ENCODE measurements at places on chromosomes 7 and 10.

DNA sequence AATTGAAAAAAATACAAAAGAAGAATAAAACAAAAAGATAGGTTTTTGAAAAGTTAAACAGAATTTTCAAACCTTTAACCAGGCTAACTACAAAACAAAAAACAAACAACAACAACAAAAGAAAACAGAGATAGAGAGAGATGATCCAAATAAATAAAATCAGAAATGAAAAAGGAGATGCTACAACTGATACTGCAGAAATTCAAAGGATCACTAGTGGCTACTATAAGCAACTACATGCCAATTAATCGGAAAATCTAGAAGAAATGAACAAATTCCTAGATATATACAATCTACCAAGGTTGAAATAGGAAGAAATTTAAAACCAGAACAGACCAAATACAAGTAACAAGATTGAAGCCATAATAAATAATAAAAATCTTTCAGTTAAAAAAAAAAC is 326.8 kb upstream of the VSTM2A start:
- no peak for DNase-seq

GRCh38 chr7:118286131-118286530 is 61.6 kb downstream of the ANKRD7 start:
- DNase-seq: no peak

GRCh38 chr10:5570979-5571810 is 46.4 kb downstream of the CALML3 start:
- DNase-seq: no peak

- peak; percentile 8 for DNase-seq
These were observed 52.1 kb upstream of the ZNF438 start for GRCh38 chr10:31083765-31084184.

GRCh38 chr10:98038288-98038687 is 7.9 kb upstream of the CRTAC1 start:
- no peak for DNase-seq

DNA sequence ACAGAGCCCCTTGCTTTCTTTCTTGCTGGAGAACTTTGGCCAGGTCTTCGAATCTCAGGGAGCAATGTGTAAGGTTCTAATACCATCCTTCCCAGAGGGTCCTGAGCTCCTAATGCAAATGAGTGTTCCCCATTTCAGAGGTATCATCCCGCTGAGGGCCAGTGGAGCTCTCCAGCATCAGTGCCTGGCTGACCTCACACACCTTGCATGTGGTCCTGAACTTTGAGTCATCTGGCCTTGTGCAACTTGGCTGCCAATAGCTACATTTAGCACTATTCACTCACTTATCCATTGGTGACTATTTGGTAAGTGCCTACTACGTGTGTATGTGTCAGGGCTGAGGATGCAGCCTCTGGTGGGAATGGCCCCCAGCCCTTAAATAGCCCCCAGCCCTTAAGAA is 48.4 kb upstream of the HABP2 start:
- DNase-seq: no peak

DNA sequence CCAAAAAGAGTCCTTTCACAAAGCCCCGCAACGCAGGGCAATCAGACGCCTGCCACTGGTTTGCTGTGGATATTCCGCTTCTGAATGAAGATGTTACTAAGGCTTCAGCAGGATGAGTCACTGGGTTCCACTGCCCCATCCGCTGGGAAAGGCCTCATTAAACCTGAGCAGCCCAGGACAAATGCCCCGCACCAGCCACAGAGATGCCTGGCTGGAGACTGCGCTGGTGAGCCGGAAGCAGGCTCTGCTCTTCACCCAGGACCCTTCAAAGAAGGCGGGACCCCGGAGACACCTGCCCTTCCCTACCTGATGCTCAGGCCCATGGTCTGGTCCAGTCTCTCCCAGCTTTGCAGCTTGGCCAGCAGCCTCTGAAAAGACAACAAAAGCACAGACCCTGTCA is 19.8 kb downstream of the MAD1L1 start:
- DNase-seq: no peak

DNA sequence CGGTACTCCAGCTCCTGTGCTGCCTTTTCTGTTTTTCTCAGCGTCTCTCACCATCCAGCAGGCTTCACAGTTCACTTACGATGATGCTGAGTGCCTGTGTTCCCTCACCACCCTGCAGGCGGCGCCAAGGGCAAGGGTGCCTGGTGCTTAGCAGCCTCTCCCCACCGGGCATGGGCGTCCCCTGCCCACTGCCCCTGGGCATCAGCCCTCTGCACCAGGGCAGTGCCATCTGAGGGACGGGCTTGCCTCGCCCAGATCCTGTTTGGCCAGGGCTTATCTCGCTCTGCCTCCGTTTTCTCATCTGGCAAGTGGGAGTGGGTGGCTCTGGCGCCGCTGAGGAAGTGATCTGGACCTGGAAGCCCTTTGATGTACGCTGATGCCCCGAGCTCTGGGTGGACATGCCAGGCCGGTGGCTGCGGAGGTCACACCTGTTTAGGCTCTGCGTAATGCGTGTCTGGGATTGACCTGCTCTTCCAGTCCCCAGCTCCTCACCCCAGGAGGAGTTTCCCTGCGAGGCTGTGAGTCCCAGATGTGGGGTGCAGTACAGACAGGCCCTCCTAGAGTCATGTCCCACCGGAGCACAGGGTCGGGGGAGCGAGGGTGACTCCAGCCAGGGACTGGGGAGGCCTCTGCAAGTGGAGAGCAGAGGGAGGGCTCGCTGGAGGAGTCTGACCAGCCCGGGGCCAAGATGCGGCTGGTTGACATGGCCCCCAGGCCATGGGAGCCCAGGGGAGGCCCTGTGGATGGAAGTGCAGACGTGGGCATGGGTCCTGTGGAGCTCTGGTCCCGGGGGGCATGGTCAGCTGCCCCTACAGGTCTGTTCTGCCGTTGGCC is 11.8 kb downstream of the TTYH3 start:
- no peak for DNase-seq

GRCh38 chr10:74306227-74306982 is 155.4 kb downstream of the ADK start:
- DNase-seq: no peak

DNA sequence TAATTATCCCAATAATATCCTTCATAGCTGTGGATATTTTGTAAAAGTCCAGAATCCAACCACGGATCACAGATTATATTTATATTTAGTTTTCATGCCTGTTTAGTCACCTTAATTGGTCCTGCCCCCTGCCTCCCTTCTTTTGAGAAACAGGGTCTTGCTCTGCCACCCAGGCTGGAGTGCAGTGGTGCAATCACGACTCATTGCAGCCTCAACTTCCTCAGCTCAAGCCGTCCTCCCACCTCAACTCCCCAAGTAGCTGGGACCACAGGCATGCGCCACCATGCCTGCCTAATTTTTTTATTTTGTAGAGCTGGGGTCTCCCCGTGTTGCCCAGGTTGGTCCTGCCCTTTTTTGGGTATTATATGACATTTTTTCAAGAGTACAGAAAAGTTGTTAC is 129.4 kb downstream of the KAT6B start:
- no peak for DNase-seq

DNA sequence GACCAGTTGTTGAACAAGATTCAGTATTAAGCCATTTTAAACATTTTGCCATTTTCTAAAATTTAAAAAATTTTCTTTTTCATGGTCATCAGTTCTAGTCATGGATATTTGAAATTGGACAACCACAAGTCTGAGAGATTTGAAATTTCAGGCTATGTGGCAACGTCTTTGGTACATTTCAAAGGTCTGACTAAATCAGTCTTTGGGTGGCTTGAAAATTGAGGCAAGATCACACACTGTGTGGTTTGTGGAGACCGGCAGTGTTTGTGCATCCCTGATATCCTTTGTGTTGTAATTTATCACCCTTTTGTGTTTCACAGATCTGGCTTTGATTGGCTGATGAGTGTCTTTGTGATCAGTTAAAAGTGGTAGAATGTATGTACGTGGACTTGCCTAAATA is 35.7 kb downstream of the CCAR1 start:
- DNase-seq: no peak

DNA sequence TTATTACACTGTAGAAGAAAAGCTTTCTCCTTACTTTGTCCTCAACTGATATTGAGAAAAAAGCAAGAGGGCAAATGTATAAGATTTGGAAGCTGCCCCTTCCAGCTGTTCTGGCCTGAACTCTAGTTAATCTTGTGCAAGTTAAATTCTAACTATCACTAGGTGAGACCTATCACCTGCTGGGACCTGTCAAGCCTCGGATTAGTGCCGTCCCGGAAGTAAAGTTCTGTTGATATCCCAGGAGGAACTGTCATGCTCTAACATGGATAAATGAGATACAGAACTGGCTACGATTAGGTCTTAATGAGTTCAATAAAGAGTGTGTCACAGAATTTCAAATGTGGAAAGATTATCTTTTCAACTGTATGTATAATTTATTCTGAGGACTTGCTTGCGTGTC is 1.2 kb upstream of the BPGM start:
- no peak for DNase-seq

DNA sequence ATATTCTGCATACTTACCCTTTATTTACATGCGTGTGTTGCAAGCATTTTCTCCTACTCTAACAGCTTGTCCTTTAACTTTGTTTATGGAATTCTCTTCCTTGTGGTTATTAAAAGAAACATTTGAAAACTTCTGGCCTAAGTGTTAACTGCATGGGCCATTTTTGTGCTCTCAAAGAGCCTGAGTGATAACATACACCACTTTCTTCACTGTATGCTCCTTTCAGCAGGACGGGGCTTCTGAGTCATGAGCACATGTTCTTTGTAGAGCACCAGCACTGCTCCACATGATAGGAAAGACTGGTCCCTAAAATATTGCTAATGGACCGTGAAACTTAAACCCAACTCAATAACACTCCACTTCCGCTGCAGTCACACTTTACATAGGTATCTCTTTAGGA is 1093.6 kb upstream of the GHITM start:
- no peak for DNase-seq

- DNase-seq: no peak
These were observed 177.1 kb downstream of the DGKI start for GRCh38 chr7:137669706-137670105.

GRCh38 chr10:116866987-116867595 is 17.8 kb downstream of the ENO4 start:
- no peak for DNase-seq

DNA sequence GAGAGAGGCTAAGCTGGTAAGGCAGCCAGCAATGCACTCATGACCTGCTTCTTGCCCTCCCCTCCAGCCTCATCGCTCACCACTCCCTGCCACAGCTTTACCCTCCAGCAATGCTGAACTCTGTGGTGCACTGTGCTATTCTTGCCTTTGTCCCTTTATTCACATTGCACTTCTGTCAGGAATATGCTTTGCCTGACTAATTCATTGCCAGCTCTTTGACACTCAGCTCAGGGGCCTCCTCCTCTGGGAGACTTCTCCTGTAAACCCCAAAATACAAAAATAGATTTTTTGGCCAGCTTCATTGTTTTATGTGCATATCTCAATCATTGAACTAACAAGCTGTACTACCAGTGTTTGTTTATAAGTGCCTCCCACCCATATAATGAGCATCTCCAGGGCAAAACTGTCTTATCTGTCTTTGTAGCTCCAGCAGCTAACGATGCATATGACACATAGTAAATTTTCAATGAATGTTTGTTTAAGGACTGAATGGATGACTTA is 8.2 kb downstream of the CNNM1 start:
- no peak for DNase-seq

GRCh38 chr10:71554671-71555070 is 158.0 kb downstream of the CDH23 start:
- DNase-seq: no peak

- no peak for DNase-seq
These were observed 109.9 kb downstream of the ZMIZ1 start for GRCh38 chr10:79178614-79179163.

DNA sequence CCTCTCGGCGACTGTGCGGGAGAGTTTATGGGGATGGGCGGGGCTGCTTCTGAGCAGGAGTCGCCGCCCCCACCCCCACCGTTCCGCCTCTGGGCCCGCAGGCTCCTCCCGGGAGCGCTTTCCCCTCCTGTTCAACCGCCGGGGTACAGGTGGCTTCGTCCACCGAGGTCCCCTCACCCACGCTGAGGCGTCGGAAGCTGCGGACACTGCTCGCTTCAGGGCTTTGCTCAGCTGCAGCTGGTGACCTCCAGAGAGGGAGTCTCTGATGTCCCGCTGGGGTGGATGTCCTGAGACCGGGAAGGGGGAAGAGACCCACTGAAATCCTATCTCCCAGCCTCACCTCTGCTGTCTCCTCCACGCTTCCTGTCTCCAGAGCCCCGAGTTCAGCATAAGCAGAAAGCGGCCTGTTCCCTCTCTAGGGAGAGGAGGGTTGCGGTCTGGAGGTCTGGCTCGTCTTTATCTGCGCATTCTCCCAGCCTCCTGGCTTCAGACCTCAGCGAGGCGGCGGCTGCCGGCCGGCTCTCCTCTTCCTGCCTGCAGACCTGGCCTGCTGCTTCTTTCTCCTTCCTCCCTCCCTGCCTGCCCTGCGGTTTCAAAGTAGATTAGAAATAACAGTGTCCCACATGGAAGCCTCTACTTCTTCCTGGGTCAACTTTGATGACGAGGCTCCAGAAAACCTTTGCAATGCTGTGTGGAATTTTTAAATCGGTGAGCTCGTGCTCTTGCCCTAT is 1.8 kb downstream of the CYP2E1 start:
- DNase-seq: no peak

DNA sequence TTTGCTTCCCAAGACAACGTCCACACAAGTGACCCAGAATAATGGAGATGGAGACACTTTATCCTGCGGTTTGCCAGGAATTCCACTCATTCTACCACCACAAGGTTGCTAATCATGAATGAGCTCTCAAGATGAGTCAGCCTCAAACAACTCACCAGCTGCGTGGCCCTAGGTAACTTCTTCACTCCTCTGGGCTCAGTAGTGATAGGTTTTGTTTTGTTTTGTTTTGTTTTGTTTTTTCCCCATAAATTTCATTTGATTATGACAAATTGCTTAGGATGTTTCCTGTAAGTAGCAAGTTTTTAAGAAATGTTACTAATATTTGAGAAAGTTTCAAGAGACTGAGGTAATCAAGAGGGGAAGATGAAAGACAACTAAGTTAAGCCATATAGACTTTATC is 286.8 kb downstream of the PARD3 start:
- DNase-seq: no peak

- no peak for DNase-seq
These were observed 201.0 kb upstream of the ADARB2 start for GRCh38 chr10:1938317-1938716.

DNA sequence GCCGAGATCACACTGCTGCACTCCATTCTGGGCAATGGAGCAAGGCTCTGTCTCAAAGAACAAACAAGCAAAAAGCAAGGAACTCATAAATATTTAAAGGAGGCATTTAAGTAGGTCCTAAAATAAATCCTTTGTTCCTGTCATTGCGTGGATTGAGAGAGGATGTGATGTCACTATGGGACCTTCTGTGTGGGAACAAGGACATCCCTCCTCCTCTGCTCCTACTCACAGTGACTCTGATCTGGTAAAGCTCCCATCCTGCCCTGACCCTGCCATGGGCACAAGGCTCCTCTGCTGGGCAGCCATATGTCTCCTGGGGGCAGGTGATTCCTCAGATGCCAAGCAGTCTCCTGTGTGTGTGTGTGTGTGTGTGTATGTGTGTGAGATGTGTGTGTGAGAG is 74.1 kb upstream of the PRSS58 start:
- DNase-seq: no peak

- DNase-seq: peak; percentile 4
These were observed 327.5 kb upstream of the PLXDC2 start for GRCh38 chr10:19488592-19489280.
